ENCODE measurements at places on chromosomes 4 and X.

DNA sequence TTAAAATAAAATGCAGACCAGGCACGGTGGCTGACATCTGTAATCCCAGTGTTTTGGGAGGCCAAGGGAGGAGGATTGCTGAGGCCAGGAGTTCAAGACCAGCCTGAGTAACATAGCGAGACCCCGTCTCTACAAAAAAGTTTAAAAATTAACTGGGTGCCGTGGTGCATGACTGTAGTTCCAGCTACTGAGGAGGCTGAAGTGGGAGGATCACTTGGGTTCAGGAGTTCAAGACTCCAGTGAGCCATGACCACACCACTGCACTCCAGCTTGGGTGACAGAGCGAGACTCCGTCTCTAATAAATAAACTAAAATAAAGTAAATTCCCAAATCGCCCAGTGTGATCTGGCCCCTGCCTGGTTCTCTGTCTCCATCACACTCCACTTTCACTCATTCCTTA, 43.7 kb downstream of the TENM3 start:
- no peak for DNase-seq

GRCh38 chr4:31613946-31614623, 893.9 kb downstream of the PCDH7 start:
- no peak for DNase-seq

GRCh38 chrX:101377547-101377946, 8.4 kb downstream of the BTK start:
- no peak for DNase-seq

GRCh38 chrX:23788521-23788920, 5.5 kb downstream of the SAT1 start:
- DNase-seq: no peak

- no peak for DNase-seq
Measured at GRCh38 chr4:39051492-39051891, 10.5 kb upstream of the KLHL5 start.

DNA sequence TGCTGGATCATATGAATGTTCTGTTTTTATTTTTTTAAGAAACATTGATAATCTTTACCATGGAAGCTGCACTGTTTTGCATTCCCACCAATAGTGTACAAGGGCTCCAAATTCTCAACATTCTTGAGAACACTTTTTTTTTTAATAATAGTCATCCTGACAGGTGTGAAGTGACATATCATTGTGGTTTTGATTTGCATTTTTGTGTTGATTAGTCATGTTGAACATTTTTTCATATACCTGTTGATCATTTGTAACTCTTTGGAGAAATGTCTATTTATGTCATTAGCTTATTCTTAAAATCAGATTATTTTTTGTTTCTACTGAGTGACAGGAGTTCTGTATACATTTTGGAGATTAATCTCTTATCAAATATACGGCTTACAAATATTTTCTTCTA, 408.5 kb downstream of the GLUD2 start:
- DNase-seq: no peak

GRCh38 chr4:41514169-41514568, 23.8 kb upstream of the LIMCH1 start:
- no peak for DNase-seq

DNA sequence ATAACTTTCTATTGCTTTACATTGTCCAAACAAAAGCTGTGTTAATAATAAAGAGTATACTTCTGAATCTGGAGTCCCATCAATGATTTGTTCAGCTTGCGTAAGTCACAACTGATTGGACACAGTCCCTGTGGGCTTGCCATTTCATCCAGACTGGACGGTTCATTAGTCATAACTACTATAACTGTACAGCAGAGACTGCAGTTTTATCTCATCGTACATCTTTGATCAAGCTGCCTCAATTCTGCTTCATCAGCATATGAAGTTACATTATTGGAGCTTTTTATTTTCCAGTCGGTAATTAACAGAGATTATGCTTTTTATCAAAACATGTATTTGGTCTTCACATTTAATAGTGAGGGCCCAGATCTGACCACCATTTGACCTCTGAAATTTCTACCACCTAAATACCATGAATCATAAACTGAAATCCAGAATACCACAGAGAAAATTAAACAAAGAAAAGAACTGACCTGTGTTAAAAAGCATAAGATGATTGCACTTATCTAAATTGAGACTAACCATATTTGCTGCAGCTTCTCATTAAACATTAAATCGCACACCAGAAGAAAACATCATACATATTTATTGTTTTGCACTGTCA, 12.5 kb upstream of the MAB21L2 start:
- DNase-seq: no peak

- DNase-seq: no peak
Measured at GRCh38 chr4:65670331-65671031, at the start of gene EPHA5. Gene EPHA5 (minus strand): TSS chr4:65670489. CDS start chr4:65669742, 747 bp downstream.

DNA sequence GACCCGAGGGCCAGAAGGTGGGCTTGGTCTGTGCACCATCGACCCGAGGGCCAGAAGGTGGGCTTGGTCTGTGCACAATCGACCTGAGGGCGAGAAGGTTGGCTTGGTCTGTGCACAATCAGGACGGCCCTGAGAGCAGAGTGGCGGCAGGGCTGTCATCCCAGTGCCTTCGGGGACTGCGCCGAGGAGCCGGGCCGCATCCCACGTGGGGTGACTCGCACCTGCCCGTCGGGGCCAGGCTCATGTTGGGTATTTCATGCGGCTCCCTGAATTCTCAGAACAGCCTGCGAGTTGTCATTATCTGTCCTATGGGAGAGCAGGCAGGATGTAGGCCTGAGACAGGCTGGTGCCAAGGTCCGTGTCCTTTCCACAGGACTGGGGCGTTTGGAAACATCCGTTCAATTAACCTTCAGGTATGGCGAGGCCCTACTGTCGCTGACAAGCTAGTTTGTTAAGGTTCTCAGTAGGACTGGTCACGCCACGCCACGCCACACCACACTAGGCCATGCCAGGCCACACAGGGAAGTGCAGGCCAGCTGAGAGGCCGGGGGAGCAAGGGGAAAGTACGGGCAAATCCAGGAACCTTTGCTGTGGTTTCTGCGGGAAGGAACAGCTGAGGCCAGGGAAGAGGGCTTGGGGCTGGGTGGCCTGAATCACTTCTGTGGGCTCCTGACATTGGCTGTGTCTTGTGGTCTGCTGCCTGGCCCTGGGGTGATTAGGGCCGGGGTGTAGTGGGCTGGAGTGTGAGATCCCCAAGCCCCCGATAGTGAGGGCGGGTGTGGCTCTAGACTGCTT, 182.9 kb downstream of the AFAP1 start:
- no peak for DNase-seq

DNA sequence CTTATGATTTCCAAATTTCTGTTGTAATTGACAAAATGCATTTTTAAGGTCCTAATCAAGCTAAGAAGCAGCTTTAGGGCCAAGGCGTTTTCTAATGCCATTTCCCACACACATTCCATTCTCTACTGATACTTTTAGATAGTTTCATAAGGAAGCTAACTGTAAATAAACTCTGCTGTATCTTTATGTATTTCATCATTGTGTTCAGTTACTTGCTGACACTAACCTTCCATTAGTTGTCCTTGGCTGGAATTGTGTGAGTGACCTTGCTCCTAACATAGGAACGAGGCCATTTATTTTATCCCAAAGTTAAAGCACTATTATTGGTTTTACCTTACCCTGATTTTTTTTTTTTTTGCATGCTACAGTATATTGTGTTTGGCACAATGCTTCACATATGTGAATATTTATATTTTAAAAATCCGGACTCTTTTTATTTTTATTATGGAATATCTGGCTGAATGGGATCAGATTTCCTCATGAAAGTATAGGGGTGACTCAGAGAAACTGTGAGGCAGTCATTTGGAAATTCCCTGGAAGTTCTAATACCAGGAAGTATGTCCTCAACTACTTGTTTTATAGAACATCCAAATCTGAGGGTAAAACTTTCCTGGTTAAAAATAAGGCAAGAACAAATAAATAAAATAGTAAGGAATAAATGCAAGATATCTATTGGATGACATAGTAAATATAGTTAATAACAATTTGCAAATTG, 62.7 kb upstream of the SORBS2 start:
- DNase-seq: no peak

GRCh38 chr4:155592179-155592937, 74.3 kb upstream of the GUCY1A1 start:
- DNase-seq: no peak

GRCh38 chrX:109714340-109714958, 18.6 kb downstream of the ACSL4 start:
- DNase-seq: no peak

- no peak for DNase-seq
Measured at GRCh38 chrX:28180096-28180495, 198.8 kb upstream of the DCAF8L1 start.

All from activated naive CD8-positive, alpha-beta T cell treated with anti-CD3 and anti-CD28 coated beads, Interleukin-2, amount 50 U/mL, for 16 hours (primary cell).